T-helper 2 cell (primary cell): ENCODE measurements at places on chromosomes 2 and 18.

DNA sequence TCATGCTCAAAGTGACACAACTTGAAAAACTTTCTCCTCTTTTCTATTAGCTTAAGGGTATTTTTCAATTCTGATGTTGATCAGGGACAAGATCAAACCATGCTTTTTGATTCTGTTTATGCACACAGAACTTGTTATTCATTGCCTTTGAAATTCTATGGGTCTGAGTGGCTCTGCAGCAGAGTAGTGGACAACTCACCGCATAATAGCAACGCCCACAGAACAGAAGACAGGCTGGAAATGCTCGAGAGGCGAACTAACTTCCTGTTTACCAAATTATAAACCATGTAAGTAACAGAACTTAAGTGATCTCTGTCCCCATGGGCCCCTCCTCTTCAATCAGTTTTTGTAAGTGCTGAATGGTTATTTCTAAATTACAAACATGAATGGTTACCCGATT is 131.2 kb downstream of the CBLN2 start:
- no peak for DNase-seq

DNA sequence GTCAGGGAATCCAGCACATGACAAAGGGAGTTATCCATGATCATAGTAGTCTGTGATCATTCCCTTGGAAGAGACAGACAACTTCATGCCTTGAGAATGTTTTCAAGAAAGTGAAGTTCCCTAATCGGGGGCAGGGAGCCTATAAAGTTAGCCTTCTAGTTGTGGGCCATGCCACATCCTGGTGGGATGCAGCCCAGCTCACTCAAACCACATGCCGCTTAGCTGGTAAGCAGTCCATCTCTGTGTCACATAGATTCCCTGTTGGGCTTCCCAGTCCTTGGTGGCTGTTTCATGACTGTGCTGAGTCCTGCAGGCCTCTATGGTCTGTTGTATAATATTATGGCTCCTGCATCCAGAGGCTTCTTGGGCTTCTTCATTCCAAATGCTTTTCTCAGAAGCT is 11.4 kb upstream of the ARHGAP25 start:
- DNase-seq: no peak

GRCh38 chr18:48848641-48849143 is 102.1 kb downstream of the SMAD7 start:
- DNase-seq: no peak

DNA sequence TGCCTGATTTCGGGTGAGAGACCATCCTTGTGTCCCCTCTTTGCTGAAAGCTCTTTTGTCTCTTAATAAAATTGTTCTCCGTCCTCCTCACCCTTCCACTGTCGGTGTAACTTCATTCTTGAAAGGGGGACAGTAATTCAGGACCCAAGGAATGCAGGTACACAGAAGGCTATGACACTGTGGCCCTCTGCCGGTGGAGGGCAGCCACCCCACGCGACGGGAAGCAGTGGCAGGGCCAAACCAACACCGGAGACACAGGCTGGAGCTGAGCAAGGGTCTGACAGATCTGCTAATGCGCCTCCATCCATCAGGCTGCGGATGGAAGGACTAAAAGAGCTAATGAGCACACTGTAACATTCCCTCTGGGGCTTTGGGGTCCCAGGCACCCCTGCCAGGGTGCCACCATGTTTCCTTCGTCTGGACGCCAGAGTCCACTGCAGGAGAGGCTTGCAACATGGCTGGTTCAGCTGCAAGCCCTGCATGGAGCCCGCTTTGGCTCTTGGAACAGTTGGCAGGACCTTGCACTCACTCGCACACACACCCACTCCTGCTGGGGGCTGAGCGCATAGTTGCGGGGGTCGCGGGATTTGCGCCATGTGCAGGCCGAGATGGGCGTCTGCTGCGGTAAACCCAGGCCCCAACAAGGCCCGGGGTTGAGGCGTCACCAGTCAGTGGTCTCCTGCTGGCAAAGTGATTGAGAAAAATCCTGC is 544.1 kb upstream of the CDH7 start:
- DNase-seq: no peak

DNA sequence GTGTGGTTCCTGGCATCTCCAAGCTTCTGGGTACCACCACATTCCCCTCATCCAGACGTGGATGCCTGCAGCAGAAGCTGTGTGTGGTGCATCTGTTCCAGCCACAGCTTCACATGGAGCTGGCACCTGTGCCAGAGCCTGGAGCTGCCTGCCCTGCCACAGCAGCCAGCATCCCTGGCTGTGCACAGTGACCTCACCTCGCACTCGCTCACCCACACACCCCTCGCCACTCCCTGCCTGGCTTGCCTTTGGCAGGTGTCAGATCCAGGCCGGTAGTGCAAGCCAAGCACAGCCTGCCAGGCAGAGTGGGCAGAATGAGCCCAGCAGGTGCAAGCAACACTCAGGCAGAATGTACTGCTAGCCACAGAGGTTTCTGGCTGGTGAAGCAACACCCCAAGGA is 59.9 kb upstream of the DYNC1I2 start:
- DNase-seq: no peak

DNA sequence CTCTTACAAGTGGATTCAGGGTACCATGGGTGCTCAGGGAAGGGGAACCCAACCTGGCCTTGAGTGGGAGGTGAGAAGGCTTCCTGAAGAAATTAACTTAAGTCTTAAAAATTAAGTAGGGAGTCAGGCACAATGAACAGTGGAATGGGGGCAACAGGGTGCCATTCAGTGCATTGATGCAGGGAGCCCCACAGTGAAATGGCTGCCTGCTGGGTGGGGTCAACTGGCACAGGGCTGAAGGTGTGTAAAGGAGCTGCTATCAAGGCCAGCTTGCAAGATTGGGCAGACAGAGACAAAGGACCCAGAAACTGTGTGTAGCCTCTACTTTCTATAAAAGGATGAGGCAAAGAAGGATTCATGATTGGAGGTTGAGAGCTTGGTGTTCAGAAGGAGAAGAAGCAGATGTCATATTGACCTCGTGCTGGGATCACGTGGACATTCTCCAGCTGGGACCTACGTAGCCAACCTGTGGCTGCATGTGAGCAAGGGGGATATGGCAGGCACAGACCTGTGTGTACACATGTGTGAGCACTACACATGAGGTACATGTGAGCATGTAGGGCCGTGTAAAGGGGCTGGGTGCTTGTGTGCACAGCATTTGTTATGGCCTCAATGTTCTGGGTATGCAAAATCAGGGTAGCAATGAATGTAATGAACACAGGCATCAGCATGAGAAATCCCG is 209.5 kb upstream of the HAAO start:
- DNase-seq: no peak

- no peak for DNase-seq
Observed at GRCh38 chr2:223041527-223042109, 10.4 kb upstream of the KCNE4 start.

DNA sequence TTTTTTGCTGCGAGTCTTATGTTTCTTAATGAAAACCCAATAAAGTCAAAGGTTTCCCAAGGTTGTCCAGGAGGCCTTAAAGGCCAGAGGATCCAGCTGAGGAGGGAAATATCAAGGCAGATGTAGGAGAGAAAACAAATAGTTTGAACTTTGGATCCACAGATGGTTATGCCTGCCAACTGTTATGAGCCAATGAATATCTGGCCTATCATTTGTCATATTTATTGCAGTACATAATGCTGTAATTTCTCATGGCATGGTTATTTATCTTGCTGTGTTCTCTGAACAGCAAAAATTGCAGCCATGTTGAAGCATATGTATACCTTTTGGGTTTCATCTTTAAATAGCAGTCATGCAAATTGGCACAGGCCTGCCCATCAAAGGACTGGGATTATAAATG is 38.2 kb upstream of the CAVIN2 start:
- no peak for DNase-seq

DNA sequence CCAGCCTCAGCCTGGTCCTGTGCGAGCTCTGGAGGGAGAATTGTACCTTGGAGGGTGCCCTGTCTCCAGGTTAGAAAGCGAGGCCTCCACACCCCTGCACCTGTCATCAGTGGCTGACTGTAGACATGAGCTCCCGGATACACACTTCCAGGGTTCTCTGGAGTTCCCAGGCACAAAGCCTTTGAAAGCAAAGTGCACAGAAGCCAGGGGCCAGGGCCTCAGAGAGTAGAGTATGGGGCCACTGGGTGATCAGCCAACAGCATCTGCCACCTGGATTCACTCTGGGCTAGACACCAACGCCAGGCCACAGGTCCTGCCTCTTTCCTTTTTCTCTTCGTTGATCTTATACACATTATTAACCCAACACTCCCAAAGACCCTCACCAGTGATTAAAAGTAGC is 239.4 kb upstream of the HDAC4 start:
- DNase-seq: no peak

- no peak for DNase-seq
Observed at GRCh38 chr2:143710196-143710595, 581.0 kb downstream of the ARHGAP15 start.

- DNase-seq: no peak
Observed at GRCh38 chr2:226270285-226271058, 529.1 kb downstream of the IRS1 start.
